D341Med (cell line): ENCODE measurements at places on chromosomes 16 and 17.

- no peak for DNase-seq
These were observed 1.3 kb downstream of the SNN start for GRCh38 chr16:11669380-11670146.

- peak; percentile 36 for DNase-seq
These were observed 30.1 kb downstream of the ARHGAP17 start for GRCh38 chr16:24984903-24985675.

DNA sequence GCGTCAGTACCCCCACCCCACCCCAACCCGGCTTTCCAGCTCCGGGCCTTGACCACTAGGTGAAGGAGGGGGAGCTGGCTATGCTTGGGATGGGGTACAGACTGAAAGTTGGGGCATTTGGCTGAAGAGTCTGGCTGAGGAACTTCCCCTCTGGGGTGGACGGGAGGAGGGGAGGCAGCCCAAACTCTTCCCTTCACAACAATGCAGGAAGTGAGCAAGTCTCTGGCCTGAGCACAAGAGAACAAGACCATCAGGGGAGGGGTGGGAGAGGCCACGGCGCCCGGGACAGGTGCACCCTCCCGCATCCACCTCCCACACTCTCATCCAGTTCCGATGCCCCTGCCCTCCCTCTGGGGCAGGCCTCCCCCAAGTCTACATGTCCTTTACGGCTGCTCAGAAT lies 5.6 kb downstream of the USH1G start:
- DNase-seq: no peak

DNA sequence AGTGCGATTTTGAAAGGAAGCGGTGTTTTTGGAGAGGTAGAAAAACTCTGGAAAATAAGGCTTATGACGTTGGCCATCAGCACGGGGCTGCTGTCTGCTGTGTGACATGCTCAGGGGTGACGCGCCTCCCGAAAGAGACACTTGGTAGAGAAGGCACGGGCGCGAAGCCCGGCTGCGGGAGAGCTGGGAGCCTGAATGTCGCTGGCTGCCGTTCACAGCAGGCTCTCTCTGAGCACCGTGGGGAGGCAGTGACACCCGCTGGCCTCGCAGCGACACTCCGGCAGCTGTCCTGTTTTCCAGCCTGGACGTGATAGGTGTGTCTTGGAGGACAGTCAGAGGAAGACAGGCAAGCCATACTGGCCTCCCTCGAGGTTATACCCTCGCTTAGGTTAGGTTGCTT lies 759.1 kb upstream of the RBFOX1 start:
- DNase-seq: peak; percentile 86
